ENCODE measurements at places on chromosomes 5 and 9.

DNA sequence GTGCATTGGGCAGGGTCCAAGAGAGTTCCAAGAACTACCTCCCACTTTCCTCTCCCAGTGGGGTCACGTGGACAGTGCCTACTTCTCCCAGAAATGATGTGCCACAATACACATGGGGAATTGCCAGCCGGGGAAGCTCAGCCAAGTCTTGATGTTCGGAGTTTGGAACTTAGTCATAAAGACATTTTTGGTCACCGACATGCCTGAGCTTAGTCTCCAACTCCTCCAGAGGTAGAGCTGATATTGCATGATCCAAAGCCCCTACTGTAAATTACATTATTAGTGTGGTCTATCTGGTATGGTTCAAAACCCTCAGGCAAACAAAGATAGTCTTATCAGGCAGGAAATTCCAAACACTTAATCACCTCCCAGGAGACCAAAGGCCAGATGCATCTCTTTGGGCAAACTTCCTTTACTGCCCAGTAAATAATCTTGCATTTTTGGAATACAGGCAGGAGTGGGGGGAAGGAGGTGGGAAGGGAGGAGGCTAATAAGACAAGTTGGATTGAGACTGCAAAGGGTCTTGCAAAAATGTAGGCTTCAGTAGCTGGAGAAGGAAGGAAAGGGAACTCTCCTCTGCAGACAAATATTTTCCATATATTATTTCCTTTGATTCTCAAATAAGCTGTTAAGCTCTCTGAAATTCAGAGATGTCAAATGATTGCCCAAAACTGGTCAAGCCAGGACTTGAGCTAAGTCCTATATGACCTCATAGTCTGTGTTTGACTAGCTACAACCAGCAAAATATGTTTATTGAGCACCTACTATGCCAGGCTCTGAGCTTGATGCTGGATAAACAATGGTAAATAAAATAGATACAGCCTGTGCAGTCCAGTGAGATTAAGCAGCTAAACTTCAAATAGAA is 99.4 kb downstream of the DRD1 start:
- DNase-seq = no peak

DNA sequence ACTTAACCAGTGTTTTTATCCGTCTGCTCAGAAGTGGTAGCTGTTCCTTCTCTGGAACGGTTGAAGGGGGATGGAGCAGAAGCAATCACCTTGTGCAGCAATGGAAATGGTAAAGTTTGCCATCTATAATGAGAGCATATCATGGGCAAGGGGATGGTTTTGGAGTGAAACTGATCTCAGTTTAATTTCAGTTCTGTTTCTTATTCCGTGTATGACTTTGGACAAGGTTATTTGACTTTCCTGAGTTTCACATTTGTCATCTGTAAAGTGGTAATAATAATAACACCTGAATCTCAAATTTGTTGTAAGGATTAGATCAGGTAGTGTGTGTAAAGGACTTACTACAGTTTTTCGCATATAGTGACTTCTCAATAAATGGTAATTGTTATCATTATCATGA is 106.1 kb downstream of the PCSK1 start:
- no peak for DNase-seq

DNA sequence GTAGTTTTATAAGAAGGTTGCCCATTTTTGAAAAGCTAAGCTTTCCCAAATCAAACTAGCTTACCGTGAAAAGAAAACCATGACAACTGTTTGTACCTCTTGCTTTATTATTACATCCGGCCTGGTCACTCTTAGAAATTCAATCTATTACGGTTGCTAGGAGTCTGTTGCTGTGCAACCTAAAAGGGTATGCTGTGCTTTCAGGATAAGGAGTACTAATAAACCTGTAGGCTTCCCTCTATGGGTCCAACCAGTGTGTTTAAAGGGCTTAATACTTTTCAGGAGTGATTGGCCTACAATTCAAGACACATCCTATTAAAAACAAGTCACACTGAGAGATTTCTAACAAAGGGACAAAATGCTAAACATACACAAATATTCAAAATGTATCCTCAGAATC is 27.1 kb downstream of the RFX3 start:
- no peak for DNase-seq

- DNase-seq = no peak
Measured at GRCh38 chr9:14327036-14327435, 13.1 kb upstream of the NFIB start.

DNA sequence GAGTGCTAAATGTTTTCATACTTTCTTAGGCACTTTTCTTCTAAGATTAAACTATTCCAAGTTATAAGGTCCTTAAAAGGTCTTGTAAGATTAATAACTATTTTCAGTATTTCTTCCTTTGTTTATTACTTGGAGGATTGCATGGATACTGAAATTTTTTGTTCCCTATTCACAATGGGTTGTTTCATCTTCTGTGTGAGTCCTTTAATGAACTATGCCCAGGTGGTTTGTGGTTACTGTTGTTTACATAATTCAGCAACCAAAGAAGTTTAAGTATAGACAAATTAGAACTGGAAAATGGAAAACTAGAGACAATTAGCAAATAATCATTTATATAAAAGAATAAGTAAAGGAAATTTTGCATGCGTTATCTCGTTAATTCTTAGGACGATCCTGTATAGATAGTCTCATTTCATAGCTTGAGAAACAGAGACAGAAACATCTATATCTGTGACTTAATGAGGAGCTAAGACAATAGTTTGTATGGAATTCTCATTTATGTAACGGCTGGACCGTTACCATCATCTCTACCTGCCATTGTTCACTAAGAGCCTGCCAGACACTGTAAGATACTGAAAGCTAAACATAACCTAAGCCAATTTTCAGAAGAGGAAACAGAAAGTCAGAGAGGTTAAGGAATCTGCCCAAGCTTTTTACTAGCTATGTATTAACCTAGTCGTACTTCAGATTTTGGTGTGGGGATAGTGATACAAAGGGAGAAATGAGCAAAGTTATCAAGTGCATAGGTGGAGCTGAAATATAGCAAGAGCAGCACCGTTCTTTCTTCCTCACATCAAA is 148.2 kb downstream of the PAM start:
- no peak for DNase-seq

GRCh38 chr9:122374885-122375420 is 4.1 kb downstream of the PTGS1 start:
- no peak for DNase-seq

DNA sequence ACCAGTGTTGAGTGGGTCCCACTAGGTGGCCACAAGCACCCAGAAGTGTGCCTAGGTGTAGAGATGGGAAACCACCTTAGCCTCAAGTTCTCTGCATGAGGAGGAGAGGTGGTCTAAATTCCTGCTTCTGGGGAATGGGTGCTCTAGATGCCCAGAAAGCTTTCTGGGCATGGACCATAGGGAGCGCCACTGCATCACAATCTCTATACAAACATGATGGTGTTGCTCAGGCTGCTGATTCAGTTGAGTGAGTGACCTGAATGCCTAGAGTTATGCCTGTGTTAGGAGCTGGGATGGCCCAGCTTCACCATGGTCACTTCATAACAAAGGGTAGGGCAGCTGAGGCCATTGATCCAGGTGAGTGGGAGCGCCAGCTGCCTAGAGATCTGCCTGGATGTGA is 667.9 kb upstream of the ARRDC3 start:
- DNase-seq = no peak

- DNase-seq = no peak
Measured at GRCh38 chr9:135338546-135338945, 141.0 kb upstream of the PPP1R26 start.

DNA sequence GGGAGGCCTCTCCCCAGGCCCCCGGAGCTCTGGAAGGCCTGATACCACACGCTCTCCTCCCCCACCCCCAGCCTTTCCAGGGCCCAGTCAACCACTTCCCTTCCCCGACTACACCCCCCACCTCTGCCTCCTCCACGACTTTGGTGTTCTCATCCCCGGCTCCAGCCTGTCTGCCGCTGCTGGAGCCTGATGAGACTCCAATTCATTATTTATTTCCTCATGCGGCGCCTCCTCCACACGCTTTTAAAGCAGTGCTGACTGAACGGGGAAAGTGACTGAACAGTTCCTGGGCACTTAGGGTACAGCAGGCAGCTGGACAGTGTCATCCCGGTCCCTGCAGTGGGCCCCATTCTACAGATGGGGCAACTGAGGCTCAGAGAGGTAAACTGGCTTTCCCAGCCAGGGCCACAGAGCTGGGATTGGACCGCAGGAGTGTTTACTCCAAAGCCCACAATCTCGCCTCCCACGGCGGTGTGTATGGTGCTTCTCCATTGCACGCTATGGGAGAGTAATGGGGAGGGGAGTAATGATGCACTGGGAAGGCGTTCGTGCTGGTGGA is 15.9 kb upstream of the RPL26L1 start:
- no peak for DNase-seq

GRCh38 chr5:134328619-134329018 is 38.4 kb downstream of the CDKL3 start:
- DNase-seq = no peak

DNA sequence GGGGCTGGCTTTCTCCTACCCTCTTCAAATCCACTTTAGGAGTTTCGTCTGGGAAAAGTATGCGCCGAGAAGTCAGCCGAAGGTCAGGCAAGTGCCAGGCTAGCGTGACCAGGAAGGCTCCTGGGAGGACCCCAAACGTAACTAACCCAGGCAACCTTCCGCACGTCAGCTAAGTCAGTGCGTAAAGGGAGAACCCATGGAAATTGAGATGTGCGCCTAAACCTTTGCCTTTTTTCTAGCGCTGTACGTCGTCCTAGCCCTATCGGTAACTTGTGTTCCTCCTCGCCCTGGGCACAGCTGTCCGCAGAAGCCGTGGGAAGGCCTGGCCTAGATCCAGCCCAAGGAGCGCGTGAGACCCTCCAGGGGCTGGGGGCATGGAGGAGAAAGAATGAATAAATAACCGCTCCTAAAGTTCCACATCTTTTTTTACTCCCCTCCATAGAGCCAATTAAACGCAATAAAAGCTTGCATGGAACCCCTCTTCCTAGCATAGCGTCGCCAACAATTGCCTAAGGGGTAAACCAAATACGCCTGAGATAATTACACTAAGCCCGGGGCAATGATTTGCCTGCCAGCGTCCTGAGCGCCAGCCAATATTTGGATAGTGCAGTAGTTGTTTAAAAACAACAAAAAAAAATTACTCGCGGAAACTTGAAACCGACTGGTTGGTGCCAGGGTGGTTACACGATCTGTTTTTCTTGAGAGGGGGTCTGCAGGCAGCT is 4.0 kb upstream of the FOXB2 start:
- no peak for DNase-seq

DNA sequence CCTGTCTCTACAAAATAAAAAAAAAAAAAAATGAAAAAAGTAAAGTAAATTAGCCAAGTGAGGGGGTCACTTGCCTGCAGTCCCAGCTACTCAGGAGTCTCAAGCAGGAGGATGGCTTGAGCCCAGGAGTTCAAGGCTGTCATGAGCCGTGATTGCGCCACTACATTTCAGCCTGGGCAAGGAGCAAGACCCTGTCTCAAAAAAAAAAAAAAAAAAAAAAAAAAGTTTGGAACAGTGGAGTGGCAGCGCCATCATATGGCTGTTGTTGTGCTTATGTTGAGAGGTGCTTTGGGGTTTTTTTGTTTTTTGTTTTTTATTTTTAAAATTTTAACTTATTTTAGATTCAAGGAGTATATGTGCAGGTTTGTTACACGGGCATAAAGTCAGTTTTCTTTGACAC is 3.6 kb downstream of the BRIX1 start:
- no peak for DNase-seq

DNA sequence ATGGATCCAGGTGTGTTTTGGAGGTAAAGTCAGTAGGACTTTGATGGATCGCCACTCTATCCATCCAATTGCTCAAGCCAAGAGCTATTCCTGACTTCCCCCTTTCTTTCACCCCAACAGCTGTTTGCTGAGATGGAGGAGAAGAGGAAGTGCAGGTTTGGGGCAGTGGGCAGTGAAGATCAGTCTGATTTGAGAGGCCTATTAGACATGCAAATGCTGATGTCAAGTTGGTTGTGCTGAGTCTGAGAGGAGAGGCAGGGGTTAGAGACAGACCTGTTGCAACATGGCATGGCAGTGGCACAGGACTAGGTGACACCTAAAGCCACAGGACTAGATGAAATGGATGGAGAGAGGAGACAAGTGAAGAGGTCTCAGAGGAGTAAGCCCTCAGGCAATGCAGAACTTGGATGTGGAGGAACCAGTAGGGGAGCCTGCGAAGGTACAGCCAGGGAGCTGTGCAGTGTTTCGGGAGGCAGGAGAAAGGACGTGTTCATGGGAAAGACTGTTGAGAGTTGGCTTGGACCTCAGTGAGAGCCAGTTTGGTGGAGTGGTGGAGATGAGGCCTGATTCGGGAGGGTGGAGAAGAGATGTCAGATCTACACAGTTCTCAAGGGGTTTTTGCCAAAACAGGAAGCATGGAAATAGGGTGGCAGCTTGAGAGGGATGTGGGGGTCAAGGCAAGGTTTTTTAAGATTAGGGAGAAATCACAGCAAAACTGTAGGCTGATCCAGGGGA is 175.0 kb downstream of the MACROH2A1 start:
- DNase-seq = no peak

- no peak for DNase-seq
Measured at GRCh38 chr9:111158999-111159398, 120.7 kb upstream of the LPAR1 start.

GRCh38 chr9:77063645-77064285 is 44.3 kb downstream of the FOXB2 start:
- no peak for DNase-seq
